ENCODE measurements at places on chromosomes 3 and 15.

DNA sequence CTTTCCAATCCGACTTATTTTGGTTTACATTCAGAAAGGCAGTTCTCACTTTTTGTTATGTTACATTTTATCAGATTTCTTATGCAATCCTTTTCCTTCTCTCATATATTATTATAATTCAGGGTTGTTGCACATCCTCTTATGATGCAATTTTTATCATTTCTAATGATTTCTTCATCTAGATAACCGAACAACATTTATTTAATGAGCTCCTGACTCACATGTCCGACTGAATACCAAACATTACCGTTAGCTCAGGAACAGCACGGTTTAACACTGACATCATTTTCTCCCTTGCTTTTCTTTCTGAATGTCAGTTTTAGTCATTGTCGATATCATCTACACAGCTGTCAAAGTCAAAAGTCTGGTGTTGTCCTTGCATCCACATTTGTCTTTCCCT, 199.2 kb downstream of the BCHE start:
- DNase-seq: no peak

GRCh38 chr3:177622520-177622919, 425.2 kb upstream of the TBL1XR1 start:
- no peak for DNase-seq

GRCh38 chr3:63067999-63068645, 192.9 kb upstream of the CADPS start:
- DNase-seq: no peak

DNA sequence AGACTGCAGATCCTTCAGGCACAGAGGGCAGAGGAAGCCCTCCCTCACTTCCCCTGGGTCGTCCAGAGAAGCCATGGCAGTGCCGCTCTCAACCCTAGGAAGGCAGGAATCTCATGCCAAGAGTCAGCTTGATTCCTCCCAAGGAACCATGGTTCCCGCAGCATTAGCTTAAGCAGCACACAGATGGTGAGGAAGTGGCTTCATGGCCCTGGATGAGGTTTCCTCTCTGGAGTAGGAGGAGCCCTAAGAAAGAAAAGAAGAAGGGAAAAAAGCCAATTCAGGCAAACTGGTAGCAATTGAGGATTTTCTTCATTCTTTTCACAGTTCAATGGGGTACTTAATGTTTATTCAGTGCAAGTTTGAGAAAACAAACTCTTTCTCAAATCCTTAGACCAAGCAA, 2.9 kb downstream of the RBSN start:
- DNase-seq: no peak

DNA sequence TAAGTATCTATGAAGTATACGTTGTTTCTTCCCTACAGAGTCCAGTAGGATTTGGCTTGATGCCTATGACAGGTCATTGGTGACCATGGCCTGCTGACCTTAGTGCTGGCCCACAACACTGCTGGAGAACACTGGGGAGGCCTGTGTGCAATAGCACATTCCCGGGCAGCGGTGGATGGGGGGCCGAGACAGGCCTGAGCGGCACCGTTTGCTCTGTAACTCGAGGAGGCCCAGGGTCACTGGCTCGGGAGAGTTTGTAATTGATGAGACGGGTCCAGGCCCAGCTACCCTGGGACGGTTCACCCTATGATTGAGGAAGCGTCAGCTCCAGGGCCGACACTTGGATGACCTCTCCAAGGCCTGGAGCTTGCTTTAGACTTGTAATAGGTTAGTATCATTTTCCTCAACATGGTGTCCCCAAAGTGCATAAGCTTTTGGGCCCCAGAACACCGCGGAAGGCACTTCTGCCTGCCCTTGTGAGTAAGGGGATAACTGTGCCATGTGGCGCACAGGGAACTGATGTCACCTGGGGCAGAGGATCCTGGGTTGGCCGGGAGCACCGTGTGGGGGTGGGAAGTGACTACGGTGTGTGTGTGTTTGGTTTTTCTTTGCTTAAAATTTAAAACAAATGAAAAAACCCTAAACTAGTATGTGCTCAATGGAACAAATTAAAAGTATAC, 12.0 kb downstream of the TRPM1 start:
- DNase-seq: no peak

DNA sequence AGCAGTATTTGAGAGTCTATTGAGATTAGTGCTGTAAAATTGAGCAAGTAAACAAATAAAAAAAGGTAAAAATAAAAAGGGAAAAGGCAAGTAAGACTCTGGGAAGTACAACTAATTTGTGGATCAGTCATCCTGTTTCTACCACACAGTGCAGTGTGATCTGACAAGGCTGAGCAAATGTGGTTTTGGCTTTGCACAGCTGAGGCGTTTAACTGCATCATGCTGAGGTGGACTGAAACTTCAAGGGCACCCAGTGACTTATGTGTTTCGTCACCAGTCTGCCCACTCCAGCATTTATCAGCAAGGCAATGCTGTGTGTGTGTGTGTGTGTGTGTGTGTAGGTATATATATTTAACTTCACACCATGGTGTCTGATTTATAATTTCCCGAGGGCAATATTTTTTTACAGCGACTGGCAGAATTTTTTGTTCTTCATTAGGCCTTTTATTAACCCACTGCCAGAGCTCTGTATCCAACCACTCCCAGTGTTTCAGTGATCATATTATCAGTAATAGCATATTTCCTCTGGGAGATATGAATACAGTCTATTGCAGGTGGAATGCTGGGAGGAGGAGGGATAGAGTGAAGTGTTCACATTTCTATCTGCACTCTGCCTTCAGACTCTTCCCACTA, 131.5 kb upstream of the SATB1 start:
- DNase-seq: no peak
